Stimulated activated CD8-positive, alpha-beta memory T cell treated with anti-CD3 and anti-CD28 coated beads, Interleukin-15, amount 100 ng/mL, for 4 hours (primary cell): ENCODE measurements at places on chromosomes 16 and 17.

- no peak for DNase-seq
Observed at GRCh38 chr16:50096791-50097190, 31.0 kb downstream of the HEATR3 start.

DNA sequence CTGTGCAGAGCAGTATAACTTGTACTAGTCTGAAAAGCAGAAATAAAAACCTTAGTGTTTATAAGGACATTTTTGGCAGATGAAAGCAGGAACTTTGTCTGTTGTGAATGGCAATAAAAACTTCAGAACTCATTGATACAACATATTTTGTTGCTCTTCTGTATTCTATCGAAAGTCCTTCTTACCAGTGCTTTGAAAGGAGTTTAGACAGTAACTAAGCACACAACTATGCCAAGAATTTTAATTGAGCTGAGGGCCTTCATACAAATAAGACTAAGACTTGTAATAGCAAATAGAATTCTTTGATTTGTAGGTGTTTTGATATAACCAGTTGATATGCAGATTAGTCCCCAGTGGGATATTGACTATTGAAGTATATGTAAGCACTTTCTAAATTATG is 308.4 kb downstream of the ZFHX3 start:
- no peak for DNase-seq

DNA sequence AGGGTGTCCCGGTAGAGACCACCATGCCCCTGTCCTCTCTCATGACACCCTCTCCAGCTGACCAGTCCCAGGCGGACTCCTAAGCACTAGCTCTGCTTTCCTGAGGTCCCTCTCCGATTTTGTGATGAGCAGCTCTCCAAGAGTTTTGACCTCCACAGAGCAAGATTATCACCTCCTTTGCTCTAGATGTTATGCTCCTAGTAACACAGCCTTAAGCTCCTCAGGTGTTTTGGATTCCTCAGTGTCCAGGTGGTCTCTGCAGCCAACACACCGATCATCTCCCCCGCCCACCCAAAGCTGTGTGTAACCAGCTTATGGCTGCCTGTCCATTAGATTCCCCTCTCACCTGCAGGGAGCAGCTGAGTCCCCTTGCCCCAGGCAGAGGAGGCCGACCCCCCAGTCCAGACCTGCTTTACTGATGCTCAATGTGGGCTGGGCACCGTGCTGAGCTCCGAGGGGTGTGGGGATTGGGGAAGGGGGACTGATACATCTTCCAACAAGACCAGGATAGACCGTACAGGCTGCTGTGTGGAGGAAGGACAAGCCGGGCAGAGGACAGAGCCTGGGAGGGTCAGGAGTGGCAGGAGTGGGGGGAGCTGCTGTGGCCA is 2.3 kb downstream of the TRPV3 start:
- no peak for DNase-seq

- no peak for DNase-seq
Observed at GRCh38 chr16:68954911-68955635, 111.7 kb downstream of the TANGO6 start.

- DNase-seq: no peak
Observed at GRCh38 chr17:50474523-50474922, 4.1 kb upstream of the RSAD1 start.

DNA sequence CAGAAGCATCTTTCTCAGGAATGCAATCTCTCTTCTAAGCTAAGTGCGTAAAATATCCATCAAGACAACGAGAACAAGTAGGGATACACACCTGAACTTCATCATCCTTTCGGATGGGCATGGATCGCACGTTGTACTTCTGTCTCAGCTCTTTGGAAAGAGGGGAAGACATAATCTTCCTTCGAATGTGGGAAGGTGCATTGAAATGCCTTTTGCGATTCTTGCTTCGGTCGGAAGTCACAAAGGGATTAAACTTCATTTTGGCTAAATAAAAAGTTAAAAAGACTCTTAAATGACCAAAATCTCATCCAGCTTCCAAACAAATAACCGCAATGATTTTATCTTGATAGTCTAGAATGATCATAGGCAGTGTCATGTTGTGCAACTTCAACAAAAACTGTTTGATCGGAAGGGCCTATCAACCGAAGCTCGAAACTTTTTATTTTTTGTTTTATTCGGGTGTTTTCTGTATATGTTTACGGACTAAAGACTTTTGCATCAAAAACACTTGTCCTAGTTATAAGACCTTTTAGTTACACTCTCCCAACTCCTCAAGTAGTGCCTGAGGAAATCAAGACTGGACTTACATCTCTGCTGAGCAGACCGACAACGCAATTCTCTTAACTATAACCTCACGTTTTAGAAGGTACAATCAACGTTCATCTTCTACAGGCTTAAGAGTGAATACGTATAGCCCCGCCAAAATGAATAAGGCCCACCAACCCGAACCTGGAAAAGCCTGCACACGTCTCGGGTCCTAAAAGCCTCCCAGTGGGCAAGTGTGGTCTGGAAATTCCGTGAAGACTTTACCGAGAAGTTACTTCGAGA is 727 bp downstream of the RPL26 start:
- DNase-seq: no peak

DNA sequence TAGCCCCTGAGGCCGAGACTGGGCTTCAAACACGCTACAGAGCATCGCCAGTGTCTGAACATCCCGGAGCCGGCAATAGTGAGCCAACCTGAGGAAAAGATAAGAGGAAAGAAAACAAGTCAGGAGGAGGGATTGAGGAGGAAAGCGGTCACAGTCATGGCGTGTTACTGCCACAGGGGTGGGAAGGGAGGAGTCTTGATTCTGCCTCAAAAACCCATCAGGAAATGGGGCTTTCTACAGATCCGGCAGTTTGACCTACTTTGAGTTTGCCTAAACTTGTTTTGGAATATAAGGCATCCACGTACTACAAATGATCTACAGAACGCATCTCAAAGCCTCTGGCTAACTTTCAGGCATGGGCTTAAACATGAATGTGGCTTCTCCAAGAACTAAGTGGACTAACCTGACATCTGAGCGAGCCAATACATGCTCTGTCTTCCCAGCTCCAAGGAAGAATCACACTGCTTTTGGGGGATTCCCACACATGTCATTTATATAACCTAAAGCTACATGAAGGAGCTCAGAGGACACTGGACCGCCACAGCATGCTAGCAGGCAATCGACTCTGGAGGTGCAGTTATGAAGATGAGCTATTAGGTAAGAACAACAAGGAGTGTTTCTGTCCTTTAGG is 96.6 kb downstream of the WDR59 start:
- DNase-seq: no peak

DNA sequence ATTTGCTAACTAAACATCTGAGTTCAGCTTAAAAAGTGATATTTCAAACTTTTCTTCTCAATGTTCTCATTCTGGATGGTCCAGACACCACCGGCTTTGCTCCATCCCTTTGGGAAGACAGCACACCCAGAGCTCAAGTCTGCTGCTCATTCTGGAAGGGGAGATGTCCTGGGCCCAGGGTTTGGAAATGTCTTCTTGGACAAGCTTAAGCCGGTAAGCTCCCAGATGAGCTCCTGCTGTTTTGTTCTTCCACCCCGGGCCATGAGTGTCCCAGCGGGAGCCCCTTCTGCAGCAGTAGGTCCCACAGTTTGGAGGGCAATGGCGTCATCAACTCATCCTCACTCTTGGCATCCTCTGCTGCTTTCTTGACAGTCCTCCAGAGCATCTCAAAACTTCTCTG is 105.2 kb downstream of the TMEM100 start:
- DNase-seq: no peak

DNA sequence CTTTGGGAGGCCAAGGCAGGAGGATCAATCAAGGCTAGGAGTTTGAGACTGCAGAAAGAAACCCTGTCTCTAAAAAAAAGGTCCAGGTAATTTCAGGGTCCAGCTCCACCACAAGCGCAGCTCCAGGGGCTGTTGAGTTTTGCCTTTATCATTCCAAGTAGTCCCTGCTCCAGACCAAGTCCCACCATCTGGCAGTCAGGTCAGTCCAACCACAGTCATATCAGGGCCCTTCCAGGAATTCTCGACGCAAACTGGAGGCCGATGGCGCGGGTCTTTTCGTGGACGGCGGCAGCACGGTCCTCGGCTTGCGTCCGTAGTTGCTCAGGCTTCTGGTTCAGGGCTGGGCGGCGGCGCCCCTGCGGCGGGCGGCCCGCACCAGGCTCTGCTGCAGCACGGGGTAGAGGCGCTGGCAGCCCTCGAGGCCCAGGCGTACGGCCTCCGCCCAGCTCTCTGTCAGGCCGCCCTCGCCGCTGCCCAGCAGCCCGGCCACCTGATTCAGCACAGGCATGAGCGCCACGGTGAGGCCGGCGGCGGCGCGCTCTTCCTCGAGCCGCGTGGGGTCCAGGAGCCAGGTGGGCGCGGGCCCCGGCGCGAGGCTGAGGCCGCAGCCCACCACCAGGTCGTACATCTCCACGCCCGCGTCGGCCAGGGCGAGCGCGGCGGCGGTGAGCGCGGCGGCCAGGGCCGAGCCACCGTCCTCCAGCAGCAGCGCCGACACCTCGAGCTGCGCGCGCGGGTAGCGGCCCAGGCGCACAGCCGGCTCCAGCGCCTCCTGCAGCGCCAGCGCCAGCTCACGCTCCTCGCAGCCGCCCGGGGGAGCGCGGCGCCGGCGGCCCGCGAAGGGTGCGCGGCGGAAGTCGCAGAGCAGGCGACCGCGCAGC is 752 bp downstream of the EXOSC6 start:
- DNase-seq: no peak

- DNase-seq: no peak
Observed at GRCh38 chr16:67278773-67279295, 498 bp upstream of the PLEKHG4 start.

DNA sequence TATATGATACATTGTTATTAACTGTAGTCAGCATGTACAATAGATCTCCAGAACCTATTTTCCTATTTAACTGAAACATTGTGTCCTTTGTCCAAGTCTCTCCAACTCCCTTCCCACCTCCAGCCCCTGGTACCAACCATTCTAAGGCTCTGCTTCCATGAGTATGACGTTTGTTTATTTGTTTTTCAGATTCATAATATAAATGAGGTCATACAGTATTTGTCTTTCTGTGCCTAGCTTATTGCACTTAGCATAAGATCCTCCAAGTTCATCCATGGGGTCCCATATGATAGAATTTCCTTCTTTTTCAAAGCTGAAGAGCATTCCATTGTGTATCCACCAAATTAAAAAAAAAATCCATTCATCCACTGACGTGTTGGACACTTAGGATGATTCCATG is 39.4 kb downstream of the OTOA start:
- DNase-seq: no peak

GRCh38 chr17:45190503-45191255 is 29.0 kb downstream of the HEXIM2 start:
- no peak for DNase-seq

DNA sequence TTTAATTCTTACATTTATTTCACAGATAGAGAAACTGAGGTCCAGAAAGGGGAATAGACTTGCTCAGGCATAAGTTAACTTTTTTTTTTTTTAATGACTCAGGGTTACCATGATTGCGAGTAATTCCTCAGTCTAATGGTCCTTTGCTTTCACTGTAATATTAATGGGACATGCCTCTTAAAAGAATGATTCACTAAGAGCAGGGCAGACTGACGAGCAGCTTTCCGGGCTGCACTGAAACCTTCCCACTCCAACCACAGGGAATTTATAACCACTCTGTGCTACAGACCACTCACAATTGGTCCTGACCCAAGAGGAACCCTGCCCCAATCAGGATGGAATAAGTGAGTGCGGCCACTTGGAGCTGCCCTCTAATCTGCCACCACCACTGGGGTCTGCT is 5.7 kb downstream of the HOXB2 start:
- no peak for DNase-seq

DNA sequence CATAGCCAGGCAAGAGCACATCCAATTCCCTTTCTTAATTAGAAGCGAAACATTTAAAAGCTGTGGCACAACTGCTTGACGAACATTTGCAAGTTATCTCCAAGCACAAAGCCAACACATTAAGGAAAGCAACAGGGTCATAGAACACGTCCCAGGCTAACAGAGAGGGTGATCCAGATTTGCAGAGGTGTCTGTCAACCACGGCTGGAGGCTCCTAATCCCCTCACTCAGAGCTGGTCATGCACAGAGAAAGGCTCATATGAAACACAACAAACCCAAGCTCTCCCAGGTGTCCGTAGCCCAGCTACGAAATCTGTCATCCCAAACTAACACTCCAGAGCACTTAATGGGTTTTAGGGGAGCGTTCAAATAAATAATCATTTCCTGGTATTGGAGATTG is 276.1 kb downstream of the SLC39A11 start:
- no peak for DNase-seq

DNA sequence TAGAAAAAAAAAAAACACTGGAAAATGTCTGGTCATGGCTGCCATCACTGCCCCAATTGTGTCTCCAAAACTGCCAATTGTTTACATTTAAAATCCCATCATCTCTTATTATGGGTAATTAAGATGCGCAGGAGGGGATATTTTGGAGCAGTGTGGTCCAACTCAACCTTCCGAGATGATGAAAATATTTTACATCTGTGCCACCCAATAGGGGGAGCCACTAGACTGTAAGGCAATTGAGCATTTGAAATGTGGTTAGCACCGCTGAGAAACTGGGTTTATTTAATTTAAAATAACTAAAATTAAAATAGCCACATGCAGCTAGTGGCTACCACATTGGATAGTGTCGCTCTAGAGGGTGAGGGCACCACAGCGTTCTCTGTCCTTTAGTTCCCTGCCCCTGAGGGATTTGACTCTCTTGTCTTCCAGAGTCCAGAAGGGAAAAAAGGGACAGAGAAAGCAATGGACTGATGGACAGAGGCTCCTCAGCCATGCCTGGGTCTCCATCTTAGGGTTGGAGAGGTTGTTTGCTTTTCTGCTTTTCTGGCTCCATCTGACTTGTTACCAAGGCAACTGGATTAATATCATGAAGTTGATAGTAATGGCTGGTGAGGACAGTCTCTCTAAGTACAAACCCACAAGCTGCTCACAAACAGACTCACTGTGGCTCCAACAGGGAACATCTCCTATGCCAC is 3.5 kb downstream of the MPO start:
- no peak for DNase-seq

DNA sequence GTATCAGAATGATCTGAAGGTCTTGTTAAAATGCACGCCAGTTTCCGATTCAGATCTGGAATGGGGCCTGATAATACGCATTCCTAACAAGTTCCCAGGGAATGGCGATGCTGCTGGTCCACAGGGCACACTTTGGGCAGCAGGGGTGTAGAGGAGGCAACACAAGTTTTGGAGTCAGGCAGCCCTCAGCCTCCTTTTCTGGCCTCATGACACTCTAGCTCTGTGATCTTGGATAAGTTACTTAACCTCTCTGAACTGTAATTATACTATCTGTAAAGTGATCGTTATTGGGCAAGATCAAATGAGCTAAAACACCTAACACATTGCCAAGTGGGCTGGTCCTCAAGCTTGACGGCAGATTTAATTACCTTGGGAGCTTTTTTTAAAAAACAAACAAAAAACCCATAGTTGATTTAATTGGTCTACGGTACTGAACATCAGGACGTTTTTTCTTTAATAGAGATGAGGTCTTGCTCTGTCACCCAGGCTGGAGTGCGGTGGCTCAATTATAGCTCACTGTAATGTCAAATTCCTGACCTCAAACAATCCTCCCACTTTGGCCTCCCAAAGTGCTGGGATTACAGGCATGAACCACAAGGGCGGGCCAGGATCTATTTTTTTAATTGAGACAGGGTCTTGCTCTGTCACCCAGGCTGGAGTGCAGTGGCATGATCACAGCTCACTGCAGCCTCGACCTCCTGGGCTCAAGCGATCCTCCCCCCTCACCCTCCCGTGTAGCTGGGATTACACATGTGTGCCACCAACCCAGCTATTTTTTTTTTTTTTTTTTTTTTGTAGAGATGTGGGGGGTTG is 10.0 kb upstream of the MRPS23 start:
- DNase-seq: no peak

GRCh38 chr16:76800196-76800595 is 390.8 kb upstream of the MON1B start:
- DNase-seq: no peak

GRCh38 chr16:83145297-83145696 is 518.5 kb downstream of the CDH13 start:
- DNase-seq: no peak

- DNase-seq: no peak
Observed at GRCh38 chr17:76304226-76305134, 3.6 kb downstream of the QRICH2 start.
